ENCODE measurements at places on chromosomes 5 and 9. TPM values are rescaled to one million over a fixed set of nuclear protein-coding genes. Genes with fewer than 3 reads are reported as not detected.

PCDHA5 gene
- total RNA-seq, result 0.26 TPM

DNA sequence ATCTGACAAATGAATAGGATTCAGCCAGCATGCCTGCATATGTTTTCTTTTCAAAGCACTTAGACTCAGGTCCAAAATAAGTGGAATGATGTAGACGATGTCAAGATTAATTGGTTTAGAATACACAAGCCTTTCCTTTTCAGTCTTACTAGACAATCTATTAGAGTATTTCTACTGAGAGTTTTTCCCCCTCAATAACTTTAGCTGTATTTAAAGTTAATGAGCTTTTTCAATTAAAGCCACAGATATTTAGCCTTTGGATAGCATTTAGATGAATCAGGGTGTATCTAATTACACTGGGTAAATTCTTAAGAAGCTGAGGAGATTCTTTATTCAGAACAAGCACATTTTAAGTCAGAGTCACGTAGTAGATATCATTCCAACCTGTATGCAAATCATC lies 198.7 kb upstream of the MPDZ start:
- H3K27ac ChIP-seq, result no peak overlapping the region
- H3K4me3 ChIP-seq, result no peak overlapping the region
- no peaks in the 10 kb centered on the region for H3K4me1 ChIP-seq

- peaks cover 2% of the 10 kb centered on the region for H3K36me3 ChIP-seq
- peaks cover 6% of the 10 kb centered on the region for H3K4me1 ChIP-seq
- H3K4me3 ChIP-seq, result peak overlapping the region; percentile 90
- DNase-seq, result no peak
- no peaks in the 10 kb centered on the region for H3K27me3 ChIP-seq
Measured at GRCh38 chr5:52801329-52801728, 13.6 kb downstream of the ITGA1 start.

DNA sequence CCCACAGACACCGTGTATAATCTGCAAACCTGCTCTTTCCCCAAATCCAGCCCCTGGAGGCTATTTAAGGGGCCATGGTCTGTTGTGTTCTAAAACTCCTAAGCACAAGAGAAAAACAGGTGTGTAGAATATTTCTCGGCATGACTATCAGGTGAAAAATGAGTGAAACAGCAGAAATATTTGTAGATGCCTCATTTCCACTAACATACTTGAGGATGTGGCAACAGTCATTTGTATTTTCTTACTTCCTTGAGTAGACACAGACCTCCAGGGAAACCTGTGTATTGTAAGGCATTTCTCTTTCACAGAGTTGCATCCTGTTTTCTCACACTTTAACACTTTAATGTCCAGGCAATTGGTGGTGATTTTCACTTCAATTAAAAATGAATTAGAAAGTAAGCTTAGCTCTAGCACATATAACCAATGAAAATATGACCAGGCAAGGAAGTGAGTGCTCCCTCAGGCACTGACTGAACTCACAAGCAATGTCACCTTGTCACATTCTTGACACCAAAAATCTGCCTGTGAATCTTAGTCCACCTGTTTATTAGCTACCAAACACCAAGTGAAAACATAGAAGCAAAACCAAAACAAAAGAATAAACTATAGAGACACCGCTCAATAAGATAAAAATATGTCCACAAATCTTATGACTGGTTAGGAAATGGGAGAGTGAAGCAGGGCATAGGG lies 64.4 kb downstream of the DIRAS2 start:
- no peaks in the 10 kb centered on the region for H3K36me3 ChIP-seq
- no peaks in the 10 kb centered on the region for H3K27me3 ChIP-seq
- H3K4me1 ChIP-seq, result no peaks in the 10 kb centered on the region
- no peak overlapping the region for H3K27ac ChIP-seq
- no peak overlapping the region for H3K4me3 ChIP-seq

DNA sequence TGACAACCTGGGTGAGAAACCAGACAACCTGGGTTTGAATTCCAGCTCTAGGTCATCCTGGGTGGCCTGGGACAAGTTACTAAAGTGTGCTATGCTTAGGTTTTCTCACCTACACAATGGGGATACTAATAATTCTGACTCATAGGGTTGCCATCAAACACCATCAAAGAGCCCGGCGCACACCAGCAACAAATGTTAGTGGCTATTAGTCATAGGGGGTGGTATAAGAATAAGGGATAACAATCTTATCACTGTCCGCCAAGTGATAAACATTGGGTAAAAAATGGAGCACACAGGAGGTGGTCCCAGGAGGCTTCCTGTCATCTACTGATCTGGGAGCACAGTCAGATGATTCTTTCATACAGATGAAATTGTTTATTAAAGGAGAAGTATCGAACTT lies 61.4 kb upstream of the AFAP1L1 start:
- no peak overlapping the region for H3K4me3 ChIP-seq
- no peaks in the 10 kb centered on the region for H3K36me3 ChIP-seq

SPRY4 gene
- 49.8 TPM for total RNA-seq

F12 gene
- 0.23 TPM for total RNA-seq

SH3GLB2 gene
- 64.9 TPM for total RNA-seq

DNA sequence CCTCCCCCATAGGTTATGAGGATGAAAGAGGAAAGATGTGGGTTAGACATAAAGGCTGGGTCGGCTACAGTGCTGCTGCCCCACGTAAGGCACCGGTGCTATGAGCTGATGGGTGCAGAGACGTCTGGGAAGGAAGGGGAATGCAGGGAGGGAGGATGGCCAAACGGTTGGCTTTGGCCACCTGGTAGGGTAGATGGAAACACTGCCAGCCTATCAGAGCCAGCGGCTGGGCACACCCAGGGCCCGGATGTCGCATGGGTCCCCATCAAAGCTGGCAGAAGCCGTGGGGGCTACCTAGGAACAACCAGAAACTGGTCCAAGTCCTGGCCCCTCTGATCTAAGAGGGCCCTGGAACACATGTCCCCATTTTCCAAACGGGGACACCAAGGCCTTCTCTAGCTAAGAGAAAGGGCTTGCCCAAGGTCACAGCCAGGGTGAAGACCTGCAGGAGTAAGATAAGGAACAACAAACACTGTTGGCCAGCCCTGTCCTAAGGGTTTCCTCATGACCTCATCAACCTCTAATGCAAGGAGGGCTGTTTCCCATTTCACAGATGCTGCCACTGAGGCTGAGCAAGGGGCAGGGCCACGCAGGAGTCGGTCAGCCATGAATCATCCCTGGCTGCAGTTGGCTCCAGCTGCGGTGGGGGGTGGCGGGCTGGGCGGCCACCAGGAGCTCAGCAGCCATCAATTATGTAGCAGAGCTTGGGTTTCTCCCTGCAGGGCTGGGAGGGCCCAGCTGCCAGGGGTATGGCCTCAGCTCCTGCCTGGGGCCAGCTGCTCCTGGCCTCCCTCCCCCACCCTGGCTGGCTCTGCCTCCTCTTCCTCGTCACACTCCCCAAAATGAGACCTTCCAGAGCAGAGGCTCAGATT lies 4.9 kb downstream of the SH3GLB2 start:
- no peak overlapping the region for H3K4me3 ChIP-seq
- DNase-seq, result peak; percentile 77
- H3K27ac ChIP-seq, result no peak overlapping the region
- no peaks in the 10 kb centered on the region for H3K36me3 ChIP-seq
- H3K4me1 ChIP-seq, result no peaks in the 10 kb centered on the region
- no peaks in the 10 kb centered on the region for H3K27me3 ChIP-seq

- no peaks in the 10 kb centered on the region for H3K36me3 ChIP-seq
- DNase-seq, result no peak
- H3K27me3 ChIP-seq, result no peaks in the 10 kb centered on the region
- peaks cover 2% of the 10 kb centered on the region for H3K4me1 ChIP-seq
- H3K27ac ChIP-seq, result no peak overlapping the region
- no peak overlapping the region for H3K4me3 ChIP-seq
Measured at GRCh38 chr5:102596113-102596512, 97.3 kb upstream of the SLCO6A1 start.

DNA sequence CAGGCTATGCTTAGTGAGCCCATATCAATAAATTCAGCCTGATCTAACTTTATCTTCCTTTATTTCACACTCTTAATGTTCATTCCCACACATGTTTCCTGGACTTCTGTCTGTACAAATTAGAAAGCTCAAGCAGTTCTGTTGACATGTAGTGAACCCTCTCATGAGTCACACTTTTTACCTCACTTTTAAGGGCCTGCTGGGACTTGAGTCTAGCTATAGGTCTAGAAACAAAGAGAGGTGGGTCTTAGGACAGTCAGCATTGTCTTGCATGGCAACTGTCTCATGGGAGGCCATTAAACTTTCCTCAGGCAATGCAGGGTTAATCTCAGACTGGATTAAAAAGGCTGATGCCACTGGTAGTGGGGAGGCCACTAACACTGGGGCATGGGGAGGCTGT lies 8.6 kb upstream of the CCNH start:
- H3K4me3 ChIP-seq, result no peak overlapping the region
- no peak overlapping the region for H3K27ac ChIP-seq
- DNase-seq, result no peak
- H3K27me3 ChIP-seq, result no peaks in the 10 kb centered on the region

- H3K4me1 ChIP-seq, result no peaks in the 10 kb centered on the region
- no peaks in the 10 kb centered on the region for H3K36me3 ChIP-seq
- H3K27ac ChIP-seq, result no peak overlapping the region
- H3K4me3 ChIP-seq, result no peak overlapping the region
- H3K27me3 ChIP-seq, result no peaks in the 10 kb centered on the region
Measured at GRCh38 chr5:171509467-171509866, 90.0 kb downstream of the FGF18 start.

- no peak overlapping the region for H3K27ac ChIP-seq
- no peaks in the 10 kb centered on the region for H3K36me3 ChIP-seq
- H3K27me3 ChIP-seq, result no peaks in the 10 kb centered on the region
- no peaks in the 10 kb centered on the region for H3K4me1 ChIP-seq
- no peak for DNase-seq
Measured at GRCh38 chr9:2341126-2341525, 280.5 kb upstream of the VLDLR start.

DNA sequence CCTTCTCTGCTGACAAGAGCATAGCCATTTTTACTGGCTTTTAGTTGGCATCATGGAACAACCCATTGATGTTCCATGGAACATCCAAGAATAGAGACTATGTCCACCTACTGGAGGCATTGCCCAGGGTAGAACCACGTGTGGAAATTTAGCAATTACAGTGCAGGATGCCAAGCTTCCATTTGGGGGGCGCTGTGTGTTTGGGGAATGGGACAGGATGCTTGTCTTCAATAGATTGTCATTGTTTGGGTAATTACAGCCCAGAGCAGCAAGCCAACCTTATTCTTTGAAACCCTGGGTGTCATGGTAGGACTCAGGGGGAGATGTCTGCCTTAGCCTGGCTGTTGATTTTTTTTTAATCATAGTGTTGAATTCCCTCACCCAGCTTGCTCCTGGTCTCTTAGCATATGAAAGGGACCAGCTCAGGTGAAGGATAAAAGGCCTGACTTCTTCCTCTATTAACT lies 171.1 kb downstream of the DOCK2 start:
- H3K36me3 ChIP-seq, result no peaks in the 10 kb centered on the region
- no peak overlapping the region for H3K27ac ChIP-seq
- H3K4me3 ChIP-seq, result no peak overlapping the region

GRCh38 chr5:100430268-100431195 lies 104.6 kb upstream of the FAM174A start:
- no peaks in the 10 kb centered on the region for H3K4me1 ChIP-seq
- no peaks in the 10 kb centered on the region for H3K36me3 ChIP-seq
- no peak overlapping the region for H3K4me3 ChIP-seq
- DNase-seq, result peak; percentile 49
- no peaks in the 10 kb centered on the region for H3K27me3 ChIP-seq

GRCh38 chr9:94918038-94918753 lies 191.7 kb downstream of the AOPEP start:
- H3K27me3 ChIP-seq, result no peaks in the 10 kb centered on the region
- H3K27ac ChIP-seq, result no peak overlapping the region
- no peaks in the 10 kb centered on the region for H3K36me3 ChIP-seq
- no peak for DNase-seq
- no peak overlapping the region for H3K4me3 ChIP-seq
- peaks cover 13% of the 10 kb centered on the region for H3K4me1 ChIP-seq

DNA sequence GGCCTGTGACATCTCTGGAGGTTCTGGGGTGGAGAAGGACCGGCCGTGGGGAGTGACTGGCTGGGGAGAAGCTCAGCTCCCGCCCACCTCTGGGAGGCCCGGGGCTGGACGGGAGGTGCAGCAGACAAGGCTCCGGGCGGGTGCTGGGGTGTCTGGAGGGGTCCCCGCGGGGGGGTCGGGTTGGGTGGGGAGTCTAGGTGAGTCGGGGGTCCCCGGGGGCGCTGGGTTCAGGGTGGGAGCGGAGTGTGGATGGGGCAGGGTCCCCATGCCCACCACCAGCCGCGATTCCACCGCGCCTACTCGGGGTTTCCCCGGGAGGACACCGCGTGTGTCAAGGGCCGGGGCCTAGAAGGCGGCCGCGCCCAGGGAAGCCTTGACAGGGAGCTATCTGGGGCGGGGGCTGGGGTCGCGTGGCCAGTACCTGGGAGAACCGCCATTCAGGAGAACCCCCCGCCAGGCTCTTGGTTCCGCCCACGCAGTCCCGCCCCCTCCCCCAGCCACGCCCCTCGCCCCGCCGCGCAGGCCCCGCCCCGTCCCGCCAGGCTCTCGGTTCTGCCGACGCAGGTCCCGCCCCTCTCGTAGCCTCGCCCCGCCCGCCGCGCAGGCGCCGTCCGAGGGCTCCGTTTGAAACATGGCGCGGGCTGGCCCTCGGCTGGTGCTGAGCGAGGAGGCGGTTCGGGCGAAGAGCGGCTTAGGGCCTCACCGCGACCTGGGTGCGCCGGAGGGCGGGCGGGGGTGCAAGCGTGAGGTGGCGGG lies at the start of gene CEP72:
Gene CEP72, plus strand, starts transcription at position 610 of the 756 bp plus-strand sequence. Its CDS starts 22 bp downstream, at position 632.
- DNase-seq, result peak; percentile 94
- peak within 1 kb of the TSS; percentile 71 for H3K4me3 ChIP-seq
- no peaks in the 10 kb centered on the region for H3K36me3 ChIP-seq
- no peaks in the 10 kb centered on the region for H3K4me1 ChIP-seq
- H3K27me3 ChIP-seq, result no peaks in the 10 kb centered on the region

- no peaks in the 10 kb centered on the region for H3K4me1 ChIP-seq
- DNase-seq, result no peak
- no peak overlapping the region for H3K27ac ChIP-seq
- H3K4me3 ChIP-seq, result no peak overlapping the region
- no peaks in the 10 kb centered on the region for H3K36me3 ChIP-seq
Measured at GRCh38 chr5:8865686-8866374, 680.0 kb downstream of the SEMA5A start.

DNA sequence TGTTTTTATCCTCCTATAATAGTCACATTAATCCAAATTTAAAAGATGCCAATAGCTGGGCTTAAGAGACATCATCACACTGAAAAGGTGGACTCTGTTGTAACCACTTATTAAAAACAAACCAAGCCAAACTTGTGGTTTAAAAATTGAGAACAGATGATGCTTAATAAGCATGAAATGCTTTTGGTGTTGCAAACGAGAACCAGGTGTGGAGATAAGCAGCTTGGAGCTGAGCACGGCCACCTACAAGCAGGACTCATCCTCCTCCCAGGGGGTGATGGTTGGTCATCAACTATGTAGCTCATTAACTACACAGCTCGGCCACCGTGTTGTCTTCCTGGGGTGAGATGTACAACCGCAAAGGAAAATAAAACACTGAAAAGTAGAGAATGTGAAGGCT lies 154.4 kb downstream of the NPR3 start:
- H3K27ac ChIP-seq, result no peak overlapping the region
- no peaks in the 10 kb centered on the region for H3K27me3 ChIP-seq
- no peaks in the 10 kb centered on the region for H3K36me3 ChIP-seq
- DNase-seq, result no peak
- no peak overlapping the region for H3K4me3 ChIP-seq

- H3K27me3 ChIP-seq, result no peaks in the 10 kb centered on the region
- no peak overlapping the region for H3K4me3 ChIP-seq
- H3K4me1 ChIP-seq, result no peaks in the 10 kb centered on the region
- no peak overlapping the region for H3K27ac ChIP-seq
Measured at GRCh38 chr9:31520301-31521085, 864.0 kb upstream of the ACO1 start.

All from aorta (tissue), 5 donors.